Stimulated activated naive CD8-positive, alpha-beta T cell treated with anti-CD3 and anti-CD28 coated beads, Interleukin-15, amount 100 ng/mL, for 72 hours (primary cell): ENCODE measurements at places on chromosomes 16 and 17.

DNA sequence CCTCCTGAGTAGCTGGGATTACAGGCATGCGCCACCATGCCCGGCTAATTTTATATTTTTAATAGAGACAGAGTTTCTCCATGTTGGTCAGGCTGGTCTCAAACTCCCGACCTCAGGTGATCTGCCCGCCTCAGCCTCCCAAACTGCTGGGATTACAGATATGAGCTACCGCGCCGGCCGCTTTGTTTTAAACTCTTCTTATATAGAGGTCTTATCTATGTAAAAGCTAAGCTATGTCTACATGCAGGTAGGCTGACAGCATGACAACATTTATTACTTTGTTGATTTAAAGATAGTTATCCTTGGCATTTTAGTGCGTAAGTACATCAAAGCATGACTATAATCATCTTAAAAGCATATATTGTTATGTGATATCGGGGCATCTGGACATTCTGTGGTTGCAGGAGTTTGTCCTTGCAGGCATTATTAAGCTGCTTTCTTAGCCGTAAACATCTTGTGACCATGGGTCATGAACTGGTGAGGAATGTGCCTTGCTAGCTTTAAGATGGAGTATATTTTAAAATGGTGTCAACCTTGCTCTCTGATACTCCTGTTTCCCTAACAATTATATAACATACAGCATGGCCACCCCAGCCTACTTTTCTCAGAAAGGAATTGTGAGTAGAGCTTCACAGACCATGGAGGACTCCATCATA is 45.8 kb upstream of the TAOK1 start:
- DNase-seq = no peak

- no peak for DNase-seq
These were observed 72.7 kb downstream of the TMEM132E start for GRCh38 chr17:34652021-34652555.

GRCh38 chr17:19015428-19015827 is 10.9 kb upstream of the FAM83G start:
- no peak for DNase-seq

DNA sequence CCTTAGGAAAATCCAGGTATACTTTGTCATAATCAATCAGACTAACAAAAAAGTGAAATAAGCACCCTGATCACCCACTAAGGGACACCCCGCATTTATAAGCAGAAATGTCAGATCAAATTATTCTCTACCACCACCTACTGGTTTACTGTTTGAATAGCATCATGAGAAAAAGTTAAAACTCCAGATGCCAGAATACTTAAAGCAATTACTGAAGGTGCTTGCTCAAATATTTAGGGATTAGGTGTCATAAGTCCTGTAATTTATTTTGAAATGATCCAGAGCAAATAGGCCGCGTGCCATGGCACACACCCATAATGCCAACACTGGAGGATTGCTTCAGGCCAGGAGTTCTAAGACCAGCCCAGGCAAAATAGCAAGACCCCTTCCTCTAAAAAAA is 2.3 kb downstream of the TOP2A start:
- no peak for DNase-seq

DNA sequence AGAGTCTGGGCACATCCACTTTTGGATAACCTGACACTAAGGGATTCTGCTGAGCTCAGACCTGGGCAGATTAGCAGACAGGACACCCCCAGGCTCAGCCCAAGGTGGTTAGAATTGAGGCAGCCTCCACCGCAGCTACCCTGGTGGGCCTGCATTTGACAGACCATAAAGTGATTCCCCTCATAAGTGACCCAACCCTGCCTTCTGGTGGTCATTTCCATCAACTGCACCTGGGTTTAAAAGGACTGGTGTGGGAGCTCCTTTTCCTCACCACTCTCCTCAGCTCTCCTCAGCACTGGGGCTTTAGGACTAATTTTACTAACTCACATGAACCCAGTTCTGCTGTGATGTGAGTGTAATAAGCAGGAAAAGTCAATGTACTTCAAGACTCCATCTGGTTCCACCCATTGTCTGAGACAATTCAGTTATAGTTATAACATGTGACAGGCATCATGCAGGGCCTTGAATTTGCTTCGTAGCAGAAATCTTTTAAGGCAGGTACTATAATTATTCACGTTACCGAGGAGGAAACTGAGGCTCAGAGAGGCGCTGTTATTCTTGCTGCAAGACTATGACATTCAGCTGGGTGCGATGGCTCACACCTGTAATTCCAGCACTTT is 42.5 kb downstream of the MYH3 start:
- peak; percentile 15 for DNase-seq
